ENCODE measurements at places on chromosomes 2 and 18.
A peak's percentile ranks its signal among the peaks of the same experiment; 100 is the strongest.

GRCh38 chr2:15703365-15703869 is 111.7 kb downstream of the DDX1 start:
- DNase-seq: no peak

DNA sequence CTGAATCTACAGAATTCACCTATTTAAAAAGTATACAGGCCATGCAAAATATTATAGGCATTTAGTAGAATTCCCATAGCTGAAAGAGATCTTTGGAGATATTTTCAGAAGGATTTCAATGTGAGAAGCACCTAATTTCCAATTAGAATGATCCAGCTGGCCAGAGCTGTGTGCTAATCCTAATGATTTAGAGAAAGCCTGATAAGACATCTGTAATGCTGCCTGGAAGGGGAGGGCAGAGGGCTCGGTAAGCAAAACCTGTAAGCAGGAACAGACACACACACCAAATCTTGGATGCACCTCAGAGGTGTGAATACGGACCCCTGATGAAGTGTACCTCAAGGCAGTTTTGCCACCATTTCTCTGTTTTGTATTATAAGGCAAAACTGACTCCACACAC is 14.0 kb downstream of the SERTAD2 start:
- DNase-seq: no peak

- no peak for DNase-seq
These were observed 11.3 kb upstream of the TMEM214 start for GRCh38 chr2:27021253-27022049.

- peak; percentile 20 for DNase-seq
These were observed 2.0 kb upstream of the CYP26B1 start for GRCh38 chr2:72149556-72150156.

- no peak for DNase-seq
These were observed 674.1 kb upstream of the NXPH2 start for GRCh38 chr2:139454251-139454650.

DNA sequence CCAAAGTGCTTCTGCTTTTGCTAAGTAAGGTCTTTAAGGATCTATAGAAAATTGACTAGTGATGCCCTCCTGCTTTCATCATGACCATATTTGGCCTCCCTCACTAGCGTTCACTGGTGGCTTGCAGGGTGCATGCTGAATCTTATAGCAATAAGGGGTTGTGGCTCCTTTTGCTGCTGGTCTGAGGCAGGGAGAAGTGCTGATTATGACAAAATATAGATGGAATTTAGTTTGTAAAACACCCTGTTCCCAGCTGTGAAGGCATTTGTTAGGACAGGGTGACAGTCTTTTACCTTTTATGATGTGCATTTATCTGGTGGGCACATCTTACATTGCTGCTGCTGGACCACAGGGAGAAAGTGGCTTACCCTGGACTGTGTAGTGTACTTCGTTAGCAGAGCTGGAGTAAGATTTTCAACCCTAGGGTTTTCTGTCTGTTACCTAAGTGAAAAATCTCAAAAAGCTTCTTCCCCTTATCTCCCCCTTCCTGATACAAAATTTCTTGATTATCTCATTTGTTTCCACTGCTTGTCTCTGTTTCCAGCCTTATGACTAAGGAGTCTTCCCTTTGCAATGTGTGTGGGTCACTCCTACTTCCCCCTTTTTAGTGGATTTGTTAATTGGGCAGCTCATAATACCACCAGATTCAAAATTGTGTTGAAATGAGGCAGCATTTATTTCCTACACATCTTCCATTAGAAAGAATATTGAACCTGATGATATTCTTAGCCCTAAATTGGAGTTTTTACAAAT is 21.2 kb upstream of the RPL37A start:
- no peak for DNase-seq

DNA sequence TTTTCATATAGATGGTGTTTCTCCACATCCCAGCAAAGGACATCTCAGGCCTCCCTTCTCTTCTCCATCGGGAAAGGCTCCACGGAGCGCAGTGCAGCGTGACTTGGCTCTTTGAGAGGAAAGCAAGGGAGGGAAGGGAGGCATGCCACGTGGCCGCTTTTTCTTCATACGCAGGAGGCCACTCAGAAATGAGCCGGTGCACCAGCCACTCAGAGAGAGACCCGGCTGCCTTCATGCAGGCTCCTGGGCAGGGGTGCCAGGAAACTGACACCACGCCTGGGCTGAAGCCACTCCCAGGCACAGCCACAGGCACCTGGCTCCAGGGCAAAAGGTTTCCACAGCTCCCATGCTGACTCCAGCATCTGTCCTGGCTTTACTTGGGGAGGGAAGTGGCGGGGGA is 11.1 kb upstream of the LOXHD1 start:
- DNase-seq: no peak

- DNase-seq: no peak
These were observed 64.0 kb downstream of the CCNT2 start for GRCh38 chr2:134982603-134983002.

DNA sequence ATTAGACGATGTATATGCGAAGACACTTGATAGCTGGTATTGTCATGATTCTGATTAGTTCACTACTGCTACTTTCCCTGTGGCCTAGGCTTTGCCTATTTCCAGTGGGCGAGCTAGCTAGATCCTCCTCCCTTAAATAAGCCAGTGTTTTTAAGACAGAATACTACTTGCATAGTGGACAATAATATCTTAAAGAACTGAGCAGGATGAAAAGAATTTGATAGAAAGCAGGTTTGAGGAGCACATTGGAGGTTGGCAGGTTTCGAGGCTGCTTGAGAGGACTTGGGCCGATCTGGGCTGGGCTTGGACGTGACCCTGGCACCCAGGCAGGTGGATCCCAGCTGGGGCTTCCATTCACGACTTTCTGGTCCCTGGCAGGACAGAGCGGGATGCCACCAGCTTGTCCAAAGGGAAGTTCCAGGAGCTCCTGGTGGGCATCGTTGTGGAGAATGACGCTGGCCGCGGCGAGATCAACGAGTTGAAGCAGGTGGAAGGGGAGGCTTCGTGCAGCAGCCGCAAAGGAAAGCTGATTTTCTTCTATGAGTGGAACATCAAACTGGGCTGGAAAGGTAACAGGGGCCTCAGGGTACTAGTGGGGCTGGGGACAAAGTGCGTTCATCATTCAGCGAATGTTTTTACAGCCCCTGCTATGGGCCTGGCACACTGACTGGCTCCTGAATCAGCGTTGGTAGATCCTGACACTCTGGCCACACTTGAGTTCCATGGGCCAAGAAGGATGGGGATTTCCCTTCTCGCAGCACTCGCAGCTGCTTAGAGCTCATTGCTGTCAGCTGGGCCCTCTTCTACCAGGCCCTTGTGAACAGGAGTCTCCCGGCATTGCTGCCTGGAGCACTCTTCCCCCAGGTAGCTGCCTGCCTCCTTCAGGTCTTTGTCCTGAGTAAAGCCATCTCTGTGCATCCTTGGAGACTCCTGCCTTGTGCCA is 16.9 kb downstream of the C2orf74 start:
- no peak for DNase-seq

DNA sequence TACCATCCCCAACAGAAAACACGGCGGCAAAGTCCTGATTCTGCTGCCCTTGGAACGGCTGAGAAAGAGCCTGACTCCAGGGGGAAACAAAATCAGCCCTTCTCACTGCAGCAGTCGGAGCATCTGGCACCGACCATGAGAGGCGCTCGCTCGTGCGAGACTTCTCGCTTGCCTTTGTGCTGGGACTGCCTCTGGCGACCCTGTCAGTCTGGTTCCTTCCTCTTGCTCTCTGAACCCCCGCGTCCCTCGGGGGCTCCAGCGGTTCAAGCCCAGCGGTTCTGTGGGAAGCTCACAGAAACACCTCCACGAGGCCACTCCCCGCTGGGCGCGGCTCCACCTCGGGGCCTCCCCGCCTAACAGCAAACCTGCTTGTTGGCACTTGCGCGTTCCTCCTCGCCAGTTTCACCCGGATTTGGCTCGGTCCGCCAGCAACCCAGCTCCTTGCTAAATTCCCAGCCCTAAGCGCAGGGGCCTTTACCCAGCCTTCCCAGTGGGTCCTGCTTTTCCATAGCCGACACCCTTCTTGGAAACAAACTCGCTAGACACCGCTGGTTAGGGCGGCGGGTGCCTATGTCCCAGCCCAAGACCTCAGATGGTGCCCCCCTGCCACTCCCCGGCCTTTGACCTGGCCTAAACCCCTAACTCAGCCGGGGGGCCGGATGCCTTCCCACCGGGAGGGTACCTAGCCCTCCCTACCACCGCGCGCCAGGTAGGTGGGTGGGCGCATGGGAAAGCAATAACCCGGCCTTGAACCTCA is 2.2 kb downstream of the RND3 start:
- peak; percentile 75 for DNase-seq

DNA sequence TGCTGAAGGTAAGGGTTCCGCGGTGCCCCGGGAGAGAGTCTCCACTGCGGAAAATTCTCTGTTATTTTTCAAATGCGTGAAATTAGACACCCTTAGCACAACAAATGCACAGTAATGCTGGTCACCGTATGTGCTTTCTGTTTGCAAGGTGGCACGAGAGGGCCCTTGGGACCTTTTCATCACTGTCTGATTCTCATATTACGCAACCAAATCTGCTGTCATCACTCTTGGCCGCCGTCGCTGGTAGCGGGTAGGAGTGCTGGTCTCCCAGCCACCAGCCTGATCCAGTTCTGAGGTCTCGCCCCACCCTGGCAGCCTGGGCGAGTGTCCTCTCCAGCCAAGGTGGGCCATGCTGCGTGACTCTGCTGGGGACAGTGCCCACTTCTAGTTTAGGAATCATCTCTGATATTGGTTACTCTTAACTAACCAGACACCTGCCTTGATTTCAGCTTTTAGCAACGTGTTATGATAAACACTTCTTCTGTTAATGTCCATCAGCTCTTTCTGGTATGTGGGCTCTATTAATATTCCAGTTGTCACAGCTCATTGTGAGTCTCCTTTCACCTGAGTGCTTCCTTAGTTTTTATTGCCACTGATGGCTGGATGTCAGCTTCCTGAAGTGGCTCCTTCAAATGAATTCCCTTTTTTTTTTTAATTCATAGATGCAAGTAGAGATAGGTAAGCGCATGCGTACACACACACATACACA is 199.4 kb downstream of the GBX2 start:
- no peak for DNase-seq

DNA sequence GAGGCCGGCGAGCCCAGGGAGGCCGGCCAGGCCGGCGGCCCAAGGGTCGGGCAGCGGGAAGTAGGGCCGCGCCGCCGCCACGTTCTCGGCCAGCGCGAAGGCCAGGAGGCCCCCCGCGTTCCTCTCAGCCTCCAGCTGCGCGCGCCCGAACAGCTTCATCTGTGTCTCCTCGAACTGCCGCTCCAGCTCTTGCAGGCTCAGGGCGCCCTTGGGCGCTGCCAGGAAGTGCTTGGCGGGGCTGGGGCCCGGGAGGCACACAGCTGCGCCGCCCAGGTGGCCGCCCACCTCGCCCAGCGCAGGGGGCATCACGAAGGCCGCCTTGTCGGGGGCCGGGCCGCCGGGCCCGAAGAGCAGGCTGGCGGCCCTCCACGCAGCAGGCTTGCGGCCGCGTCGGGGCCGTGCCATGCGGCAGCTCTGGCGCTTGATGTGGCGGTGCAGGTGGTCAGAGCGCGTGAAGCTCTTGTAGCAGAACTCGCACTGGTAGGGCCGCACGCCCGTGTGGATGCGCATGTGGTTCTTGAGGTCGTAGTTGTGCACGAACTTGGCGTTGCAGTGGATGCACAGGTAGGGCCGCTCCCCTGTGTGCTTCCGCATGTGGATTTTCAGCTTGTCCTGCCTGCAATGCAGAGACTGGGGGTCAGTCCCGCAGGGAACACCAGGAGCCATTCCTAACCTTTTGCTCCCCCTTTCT is 99.0 kb upstream of the SMAD2 start:
- DNase-seq: no peak

DNA sequence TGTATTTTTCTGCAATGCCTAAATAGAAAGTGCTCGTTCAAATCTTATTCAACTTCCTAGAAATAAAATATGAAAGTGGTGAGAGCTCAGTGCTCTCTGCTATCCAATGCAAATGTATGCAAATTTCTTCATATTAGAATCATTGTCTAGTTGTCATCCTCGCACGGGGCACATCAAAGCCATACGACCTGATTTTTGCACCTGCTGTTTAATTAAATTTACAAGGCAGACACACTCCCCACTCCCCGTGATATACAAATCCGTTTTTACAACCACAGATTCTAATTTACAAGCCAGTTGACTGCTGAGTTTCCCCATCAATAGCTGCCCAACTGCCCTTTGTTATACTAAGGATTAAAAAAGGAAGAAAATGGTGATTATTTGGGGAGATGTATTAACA is 284.6 kb downstream of the RNF144A start:
- no peak for DNase-seq

GRCh38 chr2:142915502-142915901 is 38.0 kb downstream of the KYNU start:
- no peak for DNase-seq

DNA sequence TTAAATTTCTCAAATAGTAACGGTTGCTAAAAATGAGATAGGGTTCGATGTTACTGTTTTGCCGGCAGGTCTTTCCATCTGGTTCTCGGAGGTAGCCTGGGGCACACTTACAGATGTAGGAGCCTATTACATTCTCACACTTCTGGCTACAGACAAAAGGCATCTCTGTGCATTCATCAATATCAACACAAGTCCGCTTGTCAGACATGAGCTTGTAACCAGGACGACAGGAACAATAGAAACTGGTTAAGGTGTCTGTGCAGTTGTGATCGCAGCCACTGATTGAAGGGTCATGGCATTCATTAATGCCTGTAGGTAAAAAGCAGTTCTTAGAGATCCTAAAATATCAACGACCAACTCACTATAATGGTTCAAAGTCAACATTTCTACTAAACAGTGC is 116.3 kb downstream of the DHRS9 start:
- DNase-seq: no peak

DNA sequence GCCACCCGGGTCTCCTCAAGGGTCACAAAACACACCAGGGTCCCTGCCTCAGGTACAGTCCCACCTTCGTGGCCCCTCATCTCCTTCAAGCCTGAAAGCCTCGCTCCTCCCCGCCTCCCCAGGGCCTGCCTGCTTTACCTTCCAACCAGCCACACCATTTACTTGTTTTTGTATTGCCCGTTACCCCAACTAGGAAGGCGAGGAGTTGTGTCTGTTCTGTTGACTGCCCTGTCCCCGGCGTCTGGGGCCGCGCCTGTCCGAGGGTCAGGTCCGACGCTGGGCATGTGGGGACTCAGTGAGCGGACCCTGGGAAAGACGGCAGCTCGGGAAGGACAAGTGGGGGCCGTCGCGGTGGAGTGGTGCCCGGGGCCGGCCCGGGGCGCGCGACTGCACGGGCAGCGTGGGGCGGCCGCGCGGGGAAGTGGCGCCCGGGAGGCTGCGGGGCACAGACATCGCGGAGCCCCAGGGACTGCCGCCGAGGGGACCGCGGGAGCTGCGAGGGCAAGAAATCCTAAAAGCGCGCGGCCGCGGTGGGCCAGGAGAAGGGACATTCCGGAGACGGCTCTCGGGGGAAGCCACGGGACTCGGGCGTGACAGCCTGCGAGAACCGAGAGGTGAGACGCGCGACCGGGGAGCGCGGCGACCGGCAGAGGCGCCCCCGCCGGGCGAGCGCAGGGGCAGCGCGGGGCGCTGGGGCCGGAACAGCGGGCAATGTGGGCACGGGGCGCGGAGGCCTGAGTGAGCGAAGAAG is 797 bp upstream of the GRHL1 start:
- DNase-seq: no peak

GRCh38 chr2:29991086-29991485 is 69.7 kb upstream of the ALK start:
- no peak for DNase-seq
